ENCODE measurements at places on chromosomes 2 and 18.
A peak's percentile ranks its signal among the peaks of the same experiment; 100 is the strongest.

DNA sequence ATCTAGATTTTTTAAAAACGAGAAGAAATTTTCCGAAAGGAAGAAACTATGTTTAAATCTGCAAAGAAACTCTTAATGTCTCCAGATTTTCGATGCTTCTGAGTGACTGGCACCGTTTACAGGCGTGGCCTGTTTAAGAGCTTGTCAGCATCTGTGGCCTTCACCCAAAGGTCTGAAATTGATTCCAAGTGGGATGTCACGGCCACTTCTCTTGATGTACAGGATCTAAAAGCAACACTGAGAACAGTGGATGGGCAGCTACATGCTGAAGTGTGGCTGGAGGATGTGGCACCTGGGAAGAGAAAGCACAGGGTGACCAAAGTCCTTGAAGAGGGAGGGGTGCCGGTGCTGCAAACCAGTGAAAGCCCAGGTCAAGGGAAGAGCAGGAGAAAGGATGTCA lies 28.0 kb downstream of the EMILIN2 start:
- no peak for DNase-seq

GRCh38 chr18:58161659-58162058 lies 117.6 kb downstream of the NEDD4L start:
- no peak for DNase-seq

- DNase-seq, result no peak
Observed at GRCh38 chr2:208648368-208648767, 241.8 kb downstream of the PTH2R start.

DNA sequence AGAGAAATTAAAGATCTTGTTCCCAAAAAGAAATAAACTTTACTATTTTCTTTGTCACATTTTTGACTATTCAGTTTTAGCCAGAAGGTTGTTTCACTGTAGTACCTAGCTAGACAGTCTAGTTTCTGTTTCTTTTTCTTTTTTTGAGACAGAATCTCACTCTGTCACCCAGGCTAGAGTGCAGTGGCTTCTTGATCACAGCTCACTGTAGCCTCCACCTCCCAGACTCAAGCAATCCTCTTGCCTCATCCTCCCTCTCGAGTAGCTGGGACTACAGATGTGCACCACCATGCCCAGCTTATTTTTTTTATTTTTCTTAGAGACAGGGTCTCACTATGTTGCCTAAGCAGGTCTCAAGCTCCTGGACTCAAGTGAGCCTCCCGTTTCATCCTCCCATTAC lies 2.2 kb downstream of the RBM45 start:
- no peak for DNase-seq

DNA sequence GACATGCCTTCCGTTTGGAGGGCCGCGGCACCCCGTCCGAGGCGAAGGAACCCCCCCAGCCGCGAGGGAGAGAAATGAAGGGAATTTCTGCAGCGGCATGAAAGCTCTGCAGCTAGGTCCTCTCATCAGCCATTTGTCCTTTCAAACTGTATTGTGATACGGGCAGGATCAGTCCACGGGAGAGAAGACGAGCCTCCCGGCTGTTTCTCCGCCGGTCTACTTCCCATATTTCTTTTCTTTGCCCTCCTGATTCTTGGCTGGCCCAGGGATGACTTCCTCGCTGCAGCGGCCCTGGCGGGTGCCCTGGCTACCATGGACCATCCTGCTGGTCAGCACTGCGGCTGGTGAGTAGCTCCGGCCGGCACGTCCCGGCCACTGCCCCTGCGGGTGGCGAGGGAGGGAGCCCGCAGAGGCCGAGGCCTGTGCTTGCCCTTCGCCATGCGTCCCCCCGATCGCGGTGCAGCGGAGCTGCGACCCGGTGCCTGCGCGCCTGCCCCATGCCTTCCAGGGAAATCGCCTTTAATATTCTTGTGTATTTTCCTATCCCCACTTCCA lies 1.2 kb downstream of the BMPR2 start:
- DNase-seq, result peak; percentile 32

DNA sequence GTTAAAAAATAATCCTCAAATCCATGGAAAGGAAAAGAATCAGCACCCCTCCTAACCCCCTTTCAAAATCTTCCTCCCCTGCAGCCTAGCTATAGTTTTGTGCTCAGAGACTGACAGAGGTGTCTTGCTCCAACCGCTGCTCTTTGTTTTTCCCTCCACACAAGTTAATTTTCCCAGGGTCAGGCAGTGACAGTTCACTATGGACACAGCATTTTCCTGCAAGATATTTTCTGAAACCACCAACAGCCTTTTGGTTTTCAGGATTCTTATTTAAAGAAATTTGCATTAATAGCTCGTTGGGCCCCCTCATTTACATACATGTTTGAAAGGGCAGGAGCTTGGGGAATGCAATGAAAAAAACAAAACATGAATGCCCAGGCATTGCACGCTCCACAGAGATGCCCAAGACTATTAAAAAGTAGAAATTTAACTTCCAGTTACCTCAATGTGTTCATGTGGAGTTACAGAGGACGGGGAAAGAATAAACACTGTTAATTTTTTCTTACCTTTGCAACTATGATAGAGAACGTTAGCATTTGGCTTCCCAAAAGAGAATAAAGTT lies 71.4 kb upstream of the CXCR4 start:
- no peak for DNase-seq

DNA sequence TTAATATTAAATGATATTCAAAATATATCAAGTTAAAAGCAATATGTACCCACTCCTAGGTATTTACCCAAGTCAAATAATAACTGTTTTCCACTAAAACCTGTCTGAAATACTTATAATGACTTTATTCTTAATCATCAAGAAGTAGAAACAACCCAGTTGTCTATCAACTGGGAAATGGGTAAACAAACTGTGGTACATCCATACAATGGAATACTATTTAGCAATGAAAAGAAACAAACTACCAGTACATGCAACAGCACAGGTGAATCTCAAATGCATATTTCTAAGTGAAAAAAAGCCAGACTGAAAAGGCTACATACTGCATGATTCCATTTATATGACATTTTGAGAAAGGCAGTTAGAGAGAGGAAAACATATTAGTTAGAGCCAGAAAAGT lies 559.9 kb downstream of the MBD2 start:
- no peak for DNase-seq
